Effector CD8-positive, alpha-beta T cell (primary cell): ENCODE measurements at places on chromosomes 5 and 9.

- DNase-seq = no peak
These were observed 159.4 kb upstream of the S1PR3 start for GRCh38 chr9:88831713-88832407.

DNA sequence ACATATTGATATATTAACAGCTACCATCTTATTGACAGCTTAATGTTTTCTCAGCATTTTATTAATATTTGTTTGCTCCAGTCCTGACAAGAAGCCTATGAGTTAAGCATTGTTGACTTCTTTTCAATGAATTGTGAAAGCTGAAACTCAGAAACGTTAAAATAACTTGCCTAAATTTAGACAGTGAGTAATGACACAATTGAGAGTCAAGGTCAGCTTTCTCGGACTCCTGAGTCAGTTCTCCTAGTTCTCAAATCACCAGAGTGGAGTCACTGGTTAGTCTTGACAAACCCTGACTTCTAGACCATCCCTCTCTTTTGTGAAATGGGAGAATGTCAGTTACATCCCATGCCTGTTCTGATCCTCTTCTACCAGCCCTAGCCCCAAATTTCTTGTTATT is 222.7 kb upstream of the ACO1 start:
- DNase-seq = no peak

GRCh38 chr5:95759634-95760033 is 28.5 kb downstream of the RHOBTB3 start:
- DNase-seq = no peak

DNA sequence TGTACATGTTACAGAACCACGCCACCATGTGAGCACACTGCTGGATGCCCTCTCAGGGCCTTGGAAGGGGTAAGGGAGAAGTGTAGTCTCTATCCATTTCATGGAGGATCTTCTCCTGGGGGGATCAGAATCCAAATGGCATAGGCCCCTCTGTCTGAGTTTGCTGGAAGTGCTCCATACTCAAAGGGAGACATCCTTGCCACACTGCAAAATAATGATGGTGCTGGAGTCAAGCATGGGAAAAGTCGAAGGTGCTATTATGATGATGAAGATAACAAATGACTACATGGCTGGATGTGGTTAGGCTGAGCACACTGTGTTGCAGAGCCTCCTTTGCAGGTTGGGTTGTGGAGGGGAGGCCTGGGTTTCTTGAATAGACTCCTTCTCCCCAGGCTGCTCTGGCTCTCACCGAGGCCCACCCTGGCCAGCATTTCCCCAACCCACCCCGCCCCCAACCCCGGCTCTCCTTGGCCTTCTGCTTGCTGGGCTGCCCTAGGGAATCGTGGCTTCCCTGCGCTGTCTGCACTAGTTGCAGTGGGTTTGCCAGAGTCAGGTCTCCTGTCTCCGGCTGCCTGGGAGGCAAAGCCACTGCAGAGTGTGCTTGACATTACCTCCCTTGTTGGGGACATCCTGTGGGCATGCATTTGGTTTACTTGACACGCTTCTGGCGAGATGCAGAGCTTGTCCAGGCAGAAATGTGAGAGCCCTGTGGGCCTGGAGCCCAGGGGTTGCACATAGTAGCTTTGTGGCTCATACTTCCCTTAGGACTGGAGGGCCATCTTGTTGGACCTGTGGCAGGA is 3.0 kb downstream of the MVB12B start:
- DNase-seq = no peak

GRCh38 chr5:62190173-62190572 is 115.8 kb upstream of the KIF2A start:
- no peak for DNase-seq

GRCh38 chr5:154242442-154242841 is 51.9 kb downstream of the GALNT10 start:
- no peak for DNase-seq
